ENCODE measurements at places on chromosomes 4 and X. TPM values are rescaled to one million over a fixed set of nuclear protein-coding genes. Genes with fewer than 3 reads are reported as not detected.

DNA sequence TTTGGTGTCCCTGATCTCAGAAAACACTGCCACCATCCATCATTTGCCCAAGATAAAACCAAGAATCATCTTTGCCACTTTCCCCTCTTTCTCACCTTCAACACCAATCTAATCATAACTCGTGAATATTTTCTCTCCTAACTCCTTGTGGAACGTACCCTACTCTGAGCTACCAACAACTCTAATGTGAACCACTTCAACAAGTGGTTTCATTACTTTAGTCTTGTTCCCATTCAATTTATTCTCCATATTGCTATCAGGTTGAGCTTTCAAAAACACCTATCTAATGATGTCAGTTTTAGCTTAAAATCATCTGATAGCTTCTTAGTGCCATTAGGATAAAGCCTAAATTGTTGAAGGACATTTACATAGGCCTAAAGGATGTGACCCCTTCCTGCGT lies 39.8 kb upstream of the CXorf38 start:
- DNase-seq = no peak

GRCh38 chrX:47623540-47624027 lies 3.9 kb upstream of the SYN1 start:
- DNase-seq = no peak

- no peak for DNase-seq
Observed at GRCh38 chr4:48372272-48372671, 30.9 kb downstream of the SLAIN2 start.

- DNase-seq = no peak
Observed at GRCh38 chr4:122687531-122688061, 44.9 kb upstream of the BBS12 start.

- no peak for DNase-seq
Observed at GRCh38 chr4:150039274-150040127, 38.7 kb upstream of the DCLK2 start.

- no peak for DNase-seq
Observed at GRCh38 chr4:122131562-122132157, 20.5 kb upstream of the BLTP1 start.

DNA sequence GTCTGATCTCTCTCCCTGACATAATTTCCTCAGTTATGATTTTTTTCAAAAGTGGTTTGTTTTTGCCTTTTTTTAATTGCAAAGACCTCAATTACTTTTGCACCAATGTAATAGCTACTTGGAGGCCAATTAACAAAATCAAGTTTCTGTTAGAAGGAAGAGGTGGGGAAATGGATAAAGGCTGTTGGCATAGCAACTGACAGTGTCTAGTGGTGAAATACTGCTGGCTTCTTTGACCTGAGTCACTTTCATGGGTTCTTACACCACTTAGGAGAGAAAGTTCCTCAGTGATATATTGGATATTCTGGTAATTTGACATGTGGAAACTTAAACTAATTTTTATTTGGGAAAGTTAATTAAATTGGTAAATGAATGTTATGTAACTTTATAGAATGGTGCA lies 26.5 kb upstream of the ATP8A1 start:
- no peak for DNase-seq

DNA sequence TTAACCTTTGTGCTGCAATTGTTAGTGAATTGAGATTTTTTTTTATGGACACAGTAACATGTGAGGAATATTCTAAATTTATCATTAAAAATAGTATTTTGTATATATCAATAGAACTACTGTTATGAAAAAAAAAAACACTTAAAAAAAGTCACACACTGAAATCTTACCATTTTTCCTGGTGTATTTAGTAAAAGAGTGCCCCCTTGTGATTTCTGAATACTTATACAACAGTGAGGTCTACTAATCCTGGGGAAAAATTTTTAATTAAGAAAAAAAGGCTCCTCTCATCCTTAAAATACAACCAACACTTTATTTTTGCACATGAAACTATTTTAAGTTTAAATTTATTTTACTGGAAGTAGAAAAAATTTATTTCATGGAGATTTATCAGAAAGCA lies 56.4 kb upstream of the SPOCK3 start:
- DNase-seq = no peak

DNA sequence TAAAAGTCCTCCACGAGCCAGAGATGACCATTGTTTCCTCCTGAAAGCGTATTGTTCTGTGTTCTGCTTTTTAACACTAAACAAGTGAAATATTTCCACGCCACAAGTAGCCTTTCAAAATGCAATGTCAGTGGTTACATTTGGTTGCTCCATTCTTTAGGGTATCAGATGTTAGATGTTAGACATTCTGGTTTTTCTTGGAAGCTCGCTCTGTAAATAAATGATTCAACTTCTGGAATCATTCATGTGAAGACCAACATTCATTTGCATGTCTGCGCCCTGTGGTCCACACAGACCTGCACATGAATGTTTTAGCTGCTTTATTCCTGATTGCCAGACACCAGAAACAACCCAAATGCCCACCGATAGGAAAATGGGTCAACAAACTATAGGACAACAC lies 38.0 kb upstream of the HELT start:
- no peak for DNase-seq

DNA sequence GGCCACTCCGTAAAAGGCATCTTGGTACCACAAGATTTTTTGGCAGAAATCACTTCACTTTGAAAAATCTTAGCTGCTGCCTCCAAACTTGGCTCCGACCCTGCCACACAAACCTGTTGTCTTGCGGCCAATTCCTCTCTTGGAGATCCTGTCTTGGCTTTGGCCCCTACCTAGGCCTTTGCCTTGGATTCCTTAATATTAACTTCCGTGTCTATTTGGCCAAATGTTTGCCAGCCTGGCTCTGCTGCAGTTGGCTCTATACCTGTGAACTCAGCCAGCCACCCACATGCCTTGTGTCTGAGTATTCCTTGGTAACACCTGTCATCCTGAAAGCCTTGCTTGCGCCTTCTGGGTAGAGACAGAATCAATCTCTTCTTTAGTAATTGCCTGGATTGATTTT lies 12.5 kb downstream of the GRXCR1 start:
- no peak for DNase-seq

DNA sequence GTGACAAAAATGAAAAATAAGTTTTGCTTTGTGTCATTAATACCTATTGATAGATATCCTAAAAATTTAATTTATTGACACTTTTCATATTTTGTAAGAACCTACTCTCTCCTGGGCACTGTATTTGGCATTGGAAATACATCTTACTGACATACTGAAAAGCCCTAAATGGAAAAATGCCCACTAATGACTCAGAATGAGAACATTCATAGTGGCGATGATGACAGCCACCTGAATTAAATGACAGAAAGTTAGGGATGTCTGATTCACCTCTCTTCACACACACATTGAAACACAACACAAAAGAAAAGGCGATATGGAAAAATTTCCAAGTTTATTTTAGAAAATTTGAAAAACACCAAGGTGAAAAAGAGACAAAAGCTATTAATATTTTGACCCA lies 992.3 kb downstream of the STPG2 start:
- DNase-seq = no peak

DNA sequence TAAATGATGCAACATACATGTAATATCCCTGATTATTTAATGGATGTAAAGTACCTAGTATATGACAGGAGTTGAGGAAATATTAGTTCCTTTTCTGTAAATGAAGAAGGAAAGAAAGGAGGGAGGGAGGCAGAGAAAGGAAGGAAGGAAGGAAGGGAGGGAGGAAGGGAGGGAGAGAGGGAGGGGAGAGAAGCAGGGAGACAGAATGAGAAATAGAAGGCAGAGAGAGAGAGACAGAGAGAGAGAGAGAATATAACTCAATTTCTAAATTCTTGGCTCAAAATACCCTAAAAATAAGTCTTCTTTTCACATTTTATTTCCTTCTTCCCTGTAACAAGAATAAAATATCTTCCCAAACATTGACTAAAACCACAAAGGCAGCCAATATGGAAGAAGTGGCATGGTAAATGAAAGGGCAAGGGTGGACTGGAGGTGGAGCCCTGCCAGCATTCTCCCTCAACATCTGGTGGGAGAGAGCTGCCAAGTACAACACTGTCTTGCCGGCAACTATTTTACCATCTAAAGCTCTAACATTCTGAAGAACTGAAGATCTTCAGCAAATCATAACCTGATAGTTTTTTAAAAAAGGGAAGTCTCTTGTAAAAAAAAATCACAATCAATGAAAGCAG lies 245.1 kb downstream of the PPP3CA start:
- peak; percentile 69 for DNase-seq

DNA sequence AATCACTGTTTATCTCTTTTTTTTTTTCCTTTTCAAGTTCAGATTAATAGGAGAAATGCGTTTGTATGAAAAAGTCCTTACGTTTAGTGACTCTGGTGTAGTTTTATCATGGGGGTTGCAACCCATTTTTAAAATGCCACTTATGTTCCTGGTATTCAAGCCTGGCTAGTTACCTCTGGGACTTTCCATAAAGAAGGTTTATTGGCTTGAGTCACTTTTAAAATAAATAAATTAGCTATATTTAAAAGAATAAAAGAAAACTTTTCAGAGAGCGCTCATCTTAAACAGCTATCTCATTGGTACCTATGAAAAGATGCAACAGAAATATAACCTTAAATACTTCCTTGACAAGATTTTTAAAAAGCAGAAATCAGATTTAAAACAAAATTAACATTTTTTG lies 275.0 kb upstream of the IL1RAPL1 start:
- no peak for DNase-seq

DNA sequence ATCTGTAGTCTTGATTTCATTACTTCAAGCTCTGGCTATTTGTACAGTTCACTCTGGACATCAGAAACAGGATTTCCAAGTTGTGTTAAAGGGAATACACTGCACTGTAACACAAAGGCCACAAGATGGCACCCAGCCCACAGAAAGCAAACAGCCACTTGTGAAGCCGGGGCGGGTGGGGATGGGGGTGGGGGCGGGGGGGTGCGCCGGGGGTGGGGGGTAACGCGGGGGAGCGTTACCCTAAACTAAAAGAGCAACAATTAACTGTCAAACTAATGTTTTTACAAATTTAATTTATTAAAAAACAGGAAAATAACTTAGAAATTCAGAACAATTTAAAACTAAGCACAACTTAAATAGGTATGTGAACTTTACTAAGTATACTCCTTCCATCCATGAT lies 27.3 kb downstream of the PRDX4 start:
- DNase-seq = peak; percentile 82

DNA sequence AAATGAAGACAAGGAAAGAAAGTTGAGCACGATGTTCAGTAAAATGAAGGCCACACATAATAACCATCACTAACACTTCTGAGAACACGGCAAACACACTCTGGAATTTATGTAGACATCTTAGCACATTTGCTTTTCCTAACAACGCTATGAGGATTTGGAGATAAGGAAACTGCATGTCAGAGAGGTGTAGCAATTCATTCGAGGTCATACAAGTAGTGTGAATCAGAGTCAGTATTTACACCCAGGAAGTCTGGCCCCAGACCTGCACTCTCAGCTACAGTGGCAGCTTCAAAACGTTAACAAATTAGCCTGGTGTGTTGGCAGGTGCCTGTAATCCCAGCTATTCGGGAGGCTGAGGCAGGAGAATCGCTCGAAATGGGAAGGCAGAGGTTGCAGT lies 253.4 kb downstream of the PDGFC start:
- DNase-seq = no peak

DNA sequence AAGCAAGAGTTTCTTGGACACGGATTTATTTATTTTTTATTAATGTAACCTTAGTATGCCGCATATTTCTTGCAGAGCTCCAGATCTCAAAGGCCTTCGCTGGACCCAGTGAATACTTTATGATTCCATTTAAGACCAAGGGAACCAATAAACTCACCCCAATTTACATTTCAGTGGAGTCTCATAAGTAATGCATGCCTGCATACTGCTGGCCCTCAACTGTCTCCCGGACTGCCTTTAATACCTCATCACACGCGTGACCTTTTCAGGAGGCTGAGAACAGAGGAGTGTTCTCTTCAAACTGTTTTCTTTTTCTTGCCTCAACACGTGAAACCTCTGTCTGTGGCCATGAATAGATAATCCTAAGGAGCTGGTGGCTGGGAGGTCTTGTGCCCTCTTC lies 240.9 kb downstream of the STIM2 start:
- no peak for DNase-seq

DNA sequence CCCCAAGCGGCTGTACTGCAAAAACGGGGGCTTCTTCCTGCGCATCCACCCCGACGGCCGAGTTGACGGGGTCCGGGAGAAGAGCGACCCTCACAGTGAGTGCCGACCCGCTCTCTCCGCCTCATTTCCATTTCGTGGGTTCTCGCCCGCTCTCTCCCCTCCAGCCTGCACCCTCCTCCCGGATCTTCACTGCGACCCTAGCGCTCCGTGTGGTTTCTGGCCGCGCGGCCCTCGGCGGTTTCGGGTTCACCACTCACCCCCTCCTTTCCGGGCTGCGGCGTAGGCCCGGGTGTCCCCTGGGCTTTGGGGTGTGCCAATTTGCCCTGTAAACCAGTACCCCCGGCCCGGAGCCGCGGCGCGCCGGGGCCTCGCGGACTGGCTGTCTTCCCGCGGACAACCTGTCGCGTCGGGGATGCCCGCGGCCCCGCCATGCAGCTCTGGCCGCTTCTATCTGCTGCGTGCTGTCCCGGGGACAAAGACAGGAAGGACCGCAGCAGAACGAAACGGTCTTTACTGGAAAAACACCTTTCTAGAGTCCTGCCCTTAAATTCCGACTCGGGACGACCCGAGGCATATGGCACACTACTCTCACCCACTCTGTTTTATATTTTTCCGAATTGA lies 737 bp downstream of the FGF2 start:
- DNase-seq = peak; percentile 73

DNA sequence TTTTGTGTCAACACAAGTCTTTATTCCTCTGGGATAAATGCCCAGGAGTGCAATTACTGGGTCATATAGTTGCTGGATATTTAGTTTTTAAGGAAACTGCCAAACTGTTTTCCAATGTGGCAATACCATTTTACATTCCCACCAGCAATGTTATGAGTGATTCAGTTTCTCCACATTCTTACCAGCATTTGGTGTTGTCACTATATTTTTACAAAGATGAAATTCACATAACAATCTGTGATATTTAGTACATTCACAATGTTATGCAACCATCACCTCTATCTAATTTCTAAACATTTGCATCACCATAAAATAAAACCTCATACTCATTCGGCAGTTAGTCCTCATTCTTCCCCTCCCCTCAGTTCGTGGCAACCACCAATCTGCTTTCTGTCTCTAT lies 75.0 kb downstream of the MAMLD1 start:
- no peak for DNase-seq

GRCh38 chrX:103585411-103586313 lies at the start of gene TCEAL4:
TSS of gene TCEAL4 (plus strand) at chrX:103585515. CDS start at chrX:103586676, 1,161 bp downstream.
- peak; percentile 85 for DNase-seq

GRCh38 chr4:55906989-55907388 lies 41.8 kb upstream of the CEP135 start:
- no peak for DNase-seq

DNA sequence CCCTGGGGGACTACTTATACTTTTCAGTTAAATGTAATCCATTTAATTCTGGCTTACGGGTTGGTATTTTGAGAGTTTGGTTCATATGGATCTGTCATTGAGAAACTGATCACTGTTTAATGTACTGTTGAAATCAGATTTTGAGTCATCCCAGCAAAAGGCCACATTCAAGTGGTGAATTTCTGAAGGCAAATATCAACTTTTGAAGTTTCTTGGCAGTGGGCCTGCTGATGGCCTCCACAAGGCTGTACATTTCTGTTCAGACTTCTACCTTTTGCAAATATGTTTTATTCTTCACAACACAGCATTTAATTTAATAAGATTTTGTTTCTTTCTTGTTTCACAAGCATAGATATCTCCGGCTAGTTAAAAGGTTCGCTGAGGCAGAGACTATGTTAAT lies 138.7 kb downstream of the PDGFC start:
- DNase-seq = no peak

Gene PWWP3B
- 0.54 TPM for total RNA-seq

Gene AMOT
- total RNA-seq = 31.9 TPM

Gene POLN
- total RNA-seq = 9.4 TPM

Gene XG
- total RNA-seq = 1.1 TPM

Gene CCKAR
- total RNA-seq = not detected

Gene SOD3
- 69.1 TPM for total RNA-seq

Gene MBTPS2
- 13.2 TPM for total RNA-seq

Gene ARSJ
- total RNA-seq = 11.4 TPM

Data from sigmoid colon (tissue), 7 donors.